ENCODE measurements at places on chromosomes 5 and 9.

DNA sequence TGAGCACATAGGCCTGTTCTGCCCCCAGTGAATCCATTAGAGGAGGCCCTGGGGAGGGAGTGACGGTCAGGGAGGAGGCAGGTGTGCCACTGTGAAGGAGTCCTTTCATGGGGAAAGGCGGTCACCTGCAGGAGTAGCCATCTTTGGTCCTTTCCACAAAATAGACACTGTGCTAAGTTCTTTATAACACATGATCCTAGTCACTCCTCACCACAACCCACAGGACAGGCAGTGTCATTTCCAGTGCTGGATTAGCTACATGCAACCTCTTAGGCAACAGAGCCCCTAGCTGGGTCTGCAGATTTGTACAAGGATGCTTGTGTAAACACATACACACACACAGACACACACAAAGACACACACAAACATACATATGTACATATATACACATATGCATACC lies 18.3 kb downstream of the DOCK2 start:
- no peak for DNase-seq

DNA sequence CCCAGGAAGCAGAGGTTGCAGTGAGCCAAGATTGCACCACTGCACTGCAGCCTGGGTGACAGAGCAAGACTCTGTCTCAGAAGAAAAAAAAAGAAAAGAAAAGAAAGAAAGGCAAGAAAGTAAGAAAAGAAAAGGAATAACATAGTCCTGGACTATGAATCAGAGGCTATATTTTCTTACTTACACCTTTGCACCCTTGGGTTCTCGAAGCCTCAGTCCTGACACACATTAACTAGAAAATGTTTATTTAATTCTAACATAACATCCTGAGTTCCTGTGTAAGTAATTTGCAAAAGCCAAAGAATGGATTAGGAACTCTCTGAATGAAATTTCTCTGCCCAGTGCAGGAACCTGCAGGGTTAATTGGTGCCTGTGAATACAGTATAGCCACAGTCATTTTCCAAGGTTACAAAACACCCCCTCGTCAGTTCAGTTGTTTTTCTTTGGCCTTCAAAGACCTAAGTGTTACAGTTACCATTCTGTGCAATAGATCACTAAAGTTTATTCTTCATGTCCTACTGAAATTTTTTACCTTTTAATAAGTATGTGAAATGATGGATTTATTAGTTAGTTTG lies 147.6 kb downstream of the SV2C start:
- DNase-seq, result no peak

DNA sequence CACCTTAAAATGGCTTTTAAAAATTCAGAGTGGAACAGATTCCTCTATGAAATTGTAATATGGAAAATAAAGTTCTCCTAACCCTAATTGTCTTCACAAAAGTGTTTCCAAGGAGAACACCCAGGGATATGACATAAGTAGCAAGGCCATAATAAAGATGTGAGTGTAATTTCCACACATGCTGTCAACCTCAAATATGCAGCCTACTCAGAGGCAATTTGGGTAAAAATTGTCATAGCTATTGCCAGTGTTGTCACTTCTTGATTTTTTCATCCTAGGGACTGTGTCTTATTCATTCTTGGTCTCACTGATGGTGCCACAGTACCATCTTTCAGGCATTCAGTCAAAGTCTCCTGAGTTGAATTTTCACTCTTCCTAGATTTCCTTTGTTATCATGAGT lies 100.3 kb downstream of the PPP2R2B start:
- DNase-seq, result no peak

DNA sequence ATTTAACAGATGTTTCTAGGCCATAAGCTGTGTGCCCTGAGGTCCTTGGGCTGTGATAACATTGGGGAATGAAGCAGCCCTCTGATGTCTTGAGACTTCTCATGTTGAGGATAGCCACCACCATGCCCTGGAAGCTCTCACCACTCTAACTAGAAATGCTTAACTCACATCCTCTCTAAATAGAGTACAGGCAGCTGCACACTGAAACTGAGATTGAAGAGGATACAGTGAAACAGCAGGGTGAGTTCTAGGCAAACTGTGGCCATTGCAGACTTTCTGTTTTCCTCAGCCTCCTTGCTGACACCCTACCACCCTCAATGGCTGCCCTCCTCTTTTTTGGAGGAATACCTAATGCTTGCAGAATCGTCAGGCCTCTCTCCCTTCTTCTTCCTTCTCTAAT lies 22.4 kb downstream of the UTP15 start:
- no peak for DNase-seq

DNA sequence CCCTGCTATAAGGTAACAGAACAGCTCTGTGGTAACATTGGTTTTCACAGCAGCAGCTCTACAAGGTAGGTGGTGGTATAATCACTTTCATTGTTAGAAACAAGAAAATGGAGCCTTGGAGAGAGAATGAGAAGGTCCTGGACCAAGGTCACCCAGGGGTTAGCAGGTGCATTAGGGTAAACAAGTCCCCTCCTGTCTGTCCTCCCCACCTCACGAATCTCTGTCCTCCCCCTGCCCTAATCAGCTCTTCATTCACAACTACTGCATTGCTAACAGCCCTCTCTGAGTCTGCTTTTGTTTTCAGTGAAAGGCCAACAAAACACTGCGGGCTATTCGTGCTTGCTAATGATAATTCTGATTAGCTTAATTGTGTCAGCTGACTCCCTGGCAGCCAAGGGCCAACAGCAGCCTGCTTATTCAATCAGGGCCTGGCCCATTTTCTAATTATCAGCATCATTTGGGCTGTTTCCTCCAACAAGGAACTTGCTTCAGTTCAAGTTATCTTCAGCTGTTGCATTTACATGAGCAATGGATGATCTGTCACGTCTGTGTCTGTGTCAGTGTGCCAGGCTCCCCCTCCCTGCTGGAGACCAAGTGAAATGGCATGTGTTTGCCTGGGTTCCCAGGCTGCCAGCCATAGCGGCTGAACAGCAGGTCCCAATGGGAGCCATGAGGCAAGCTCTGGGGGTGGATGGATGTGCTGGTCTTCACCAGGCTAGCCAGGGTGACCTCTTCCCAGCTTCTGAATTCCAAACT lies 56.7 kb upstream of the EQTN start:
- DNase-seq, result no peak

DNA sequence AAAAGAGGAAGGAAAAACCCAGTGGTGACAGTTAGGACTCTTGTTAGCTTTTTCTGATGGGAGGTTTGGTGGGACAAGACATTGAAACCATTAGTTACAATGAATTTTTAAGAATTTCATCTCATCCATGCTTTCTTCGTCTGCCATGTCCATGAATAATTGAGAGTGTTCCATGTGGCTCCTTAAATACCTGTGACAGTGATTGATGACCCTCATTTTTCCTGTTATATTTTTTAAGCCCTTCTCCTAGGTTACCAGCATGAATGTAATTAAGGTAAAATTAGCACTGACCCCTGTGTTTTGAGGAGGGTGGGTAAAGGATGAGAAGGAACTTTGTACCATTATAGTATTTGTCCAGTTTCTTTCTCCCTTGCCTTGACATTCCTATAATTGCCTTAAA lies 23.5 kb upstream of the PHF2 start:
- no peak for DNase-seq

GRCh38 chr5:88606626-88607025 lies 276.4 kb downstream of the MEF2C start:
- DNase-seq, result no peak

GRCh38 chr5:31066655-31067328 lies 126.7 kb upstream of the CDH6 start:
- no peak for DNase-seq

GRCh38 chr9:133683586-133684120 lies 47.5 kb downstream of the DBH start:
- peak; percentile 5 for DNase-seq

DNA sequence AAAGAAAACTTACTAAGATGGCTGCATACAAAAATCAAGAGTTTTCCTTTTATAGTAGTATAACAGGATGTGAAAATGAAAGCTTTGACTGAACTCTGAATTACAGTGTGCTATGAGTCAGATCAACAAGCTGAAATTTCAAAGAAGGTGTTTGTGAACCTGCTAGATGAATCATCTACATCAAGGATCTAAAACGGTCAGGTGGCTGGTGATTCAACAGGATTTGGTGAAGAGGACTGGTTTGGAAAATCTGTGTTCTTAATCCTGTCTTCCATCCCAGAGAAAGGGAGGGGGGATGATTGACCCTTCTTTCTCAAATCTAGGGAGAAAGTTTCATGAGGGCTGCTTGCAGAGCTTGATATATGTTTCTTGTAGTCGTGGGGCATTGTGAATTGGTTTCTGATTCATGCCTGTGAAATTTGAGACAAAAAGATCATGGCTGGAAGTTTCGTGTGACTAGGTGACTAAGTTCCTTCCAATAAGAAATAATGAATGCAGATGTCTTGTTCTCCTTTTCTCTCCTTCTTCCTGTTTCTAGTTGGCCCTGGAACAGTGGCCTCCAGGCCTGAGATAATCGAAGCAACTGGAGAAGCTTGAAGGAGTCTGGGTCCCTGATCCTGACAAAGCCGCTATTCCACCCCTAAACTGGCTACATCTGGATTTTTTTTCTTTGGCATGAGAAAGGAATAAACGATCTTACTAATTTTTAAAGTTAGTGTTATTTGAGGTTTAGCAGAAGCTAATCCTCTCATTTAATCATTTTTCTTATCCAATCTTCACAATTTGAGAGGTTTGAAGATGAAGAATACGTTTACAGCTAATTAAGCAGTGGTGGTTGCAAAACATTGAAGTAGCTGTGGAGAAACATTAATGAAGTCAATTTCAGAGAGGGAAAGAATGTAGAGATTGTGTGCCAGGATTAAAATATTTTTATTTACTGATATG lies 67.2 kb downstream of the MRPS30 start:
- DNase-seq, result peak; percentile 78

DNA sequence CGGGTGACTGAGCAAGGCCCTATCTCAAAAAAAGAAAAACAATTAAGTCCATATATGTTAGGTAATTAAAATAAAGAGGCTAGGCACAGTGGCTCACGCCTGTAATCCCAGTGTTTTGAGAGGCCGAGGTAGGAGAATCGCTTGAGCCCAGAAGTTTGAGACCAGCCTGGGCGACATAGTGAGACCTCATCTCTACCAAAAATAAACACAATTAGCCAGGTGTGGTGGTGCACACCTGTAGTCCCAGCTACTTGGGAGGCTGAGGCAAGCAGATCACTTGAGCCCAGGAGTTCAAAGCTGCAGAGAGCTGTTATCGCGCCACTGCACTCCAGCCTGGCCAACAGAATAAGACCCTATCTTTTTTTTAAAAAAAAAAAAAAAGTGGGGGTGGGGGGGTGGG lies 12.3 kb downstream of the WHRN start:
- DNase-seq, result no peak

- peak; percentile 6 for DNase-seq
These were observed 3.8 kb downstream of the ZFYVE16 start for GRCh38 chr5:80411589-80412219.

- no peak for DNase-seq
These were observed 667.9 kb upstream of the ARRDC3 start for GRCh38 chr5:92050970-92051369.

- no peak for DNase-seq
These were observed 144.6 kb upstream of the OTULINL start for GRCh38 chr5:14436801-14437542.

DNA sequence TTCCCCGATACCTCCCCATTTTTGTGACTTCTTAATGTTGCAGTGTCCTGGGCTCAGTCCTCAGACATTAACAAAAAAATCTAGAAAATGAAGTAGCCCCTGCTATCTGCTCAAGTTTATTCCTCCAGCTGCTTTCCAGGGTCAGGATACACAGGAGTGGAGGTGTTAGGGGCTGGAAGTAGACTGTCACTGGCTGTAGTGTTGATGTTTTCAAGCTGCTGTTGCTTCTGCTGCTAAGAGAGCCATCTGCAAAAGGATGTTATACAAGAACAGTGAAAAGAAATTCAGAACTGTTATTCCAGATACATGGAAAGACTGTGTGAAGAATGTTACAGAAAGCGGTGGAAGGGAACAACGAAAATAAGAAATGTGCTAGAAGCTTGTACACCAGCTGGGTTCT lies 10.7 kb downstream of the CD14 start:
- DNase-seq, result no peak

DNA sequence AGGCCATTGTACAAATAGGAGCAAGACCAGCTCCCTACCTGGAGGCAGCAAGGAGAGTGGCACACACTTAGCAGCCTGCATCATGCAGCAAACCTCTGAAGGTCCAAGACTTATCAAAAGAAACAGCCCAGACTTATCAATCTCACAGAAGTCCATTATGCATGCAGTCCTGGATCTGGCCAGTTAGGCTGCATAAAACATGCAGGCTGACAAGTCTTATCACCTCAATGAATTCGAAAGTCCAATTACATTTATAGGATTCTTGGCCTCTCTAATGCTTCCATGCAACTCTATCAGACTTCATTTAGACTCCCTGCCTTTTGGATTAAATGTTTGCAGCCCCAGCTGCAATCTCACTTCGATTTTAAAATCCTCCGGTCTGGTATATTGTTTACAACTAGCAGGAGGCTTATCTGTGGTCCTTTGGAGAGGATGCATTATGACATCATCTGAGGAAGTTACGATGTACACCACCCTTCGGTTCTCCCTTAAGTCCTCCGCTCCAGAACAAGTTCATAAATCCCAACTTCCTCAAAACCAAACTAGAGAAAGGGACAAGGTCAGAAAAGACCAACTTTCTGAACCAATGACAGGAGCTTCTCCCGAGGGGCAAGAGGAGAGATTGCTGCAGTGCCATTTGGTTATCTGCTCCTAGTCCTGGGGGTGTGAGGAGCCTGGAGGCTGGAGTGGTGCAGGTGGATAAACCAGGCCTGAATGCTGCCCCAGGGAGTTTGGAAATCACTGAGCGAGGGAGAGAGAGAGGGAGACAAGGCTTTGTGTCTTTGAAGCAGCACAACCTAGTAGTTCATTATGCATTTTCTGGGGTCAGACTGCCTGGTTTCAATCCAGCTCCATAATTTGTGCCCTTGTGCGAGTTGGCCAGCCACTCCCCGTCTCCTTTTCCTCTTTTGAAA lies 313.9 kb downstream of the TLE1 start:
- DNase-seq, result no peak

DNA sequence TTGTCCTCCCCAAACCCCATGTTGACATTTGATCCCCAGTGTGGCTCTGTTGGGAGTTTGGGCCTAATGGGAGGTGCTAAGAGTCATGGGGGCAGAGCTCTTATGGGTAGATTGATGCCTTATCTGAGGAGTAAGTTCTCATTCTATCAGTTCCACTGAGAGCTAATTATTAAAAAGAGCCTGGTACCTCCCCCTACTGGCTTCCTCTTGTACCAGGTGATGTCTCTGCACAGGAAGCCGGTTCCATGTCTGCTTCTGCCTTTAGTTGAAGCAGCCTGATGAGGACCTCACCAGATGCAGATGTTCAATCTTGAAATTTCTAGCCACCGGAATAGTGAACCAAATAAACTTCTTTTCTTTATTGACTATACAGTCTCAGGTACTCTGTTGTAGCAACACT lies 10.8 kb downstream of the GABRB2 start:
- DNase-seq, result no peak

GRCh38 chr5:76500633-76501393 lies 97.7 kb downstream of the IQGAP2 start:
- DNase-seq, result peak; percentile 26

GRCh38 chr5:59058969-59059687 lies 476.3 kb downstream of the RAB3C start:
- no peak for DNase-seq

- peak; percentile 44 for DNase-seq
These were observed 166.1 kb downstream of the CD180 start for GRCh38 chr5:67030289-67031056.

GRCh38 chr5:109876941-109877669 lies 187.4 kb downstream of the MAN2A1 start:
- peak; percentile 92 for DNase-seq
